ENCODE measurements at places on chromosomes 12 and 14.

GRCh38 chr12:77687321-77687720, 143.4 kb upstream of the NAV3 start:
- no peaks in the 10 kb centered on the region for H3K4me1 ChIP-seq
- H3K27ac ChIP-seq: no peak overlapping the region
- no peak overlapping the region for H3K4me3 ChIP-seq
- no peak for DNase-seq
- no peaks in the 10 kb centered on the region for H3K36me3 ChIP-seq

DNA sequence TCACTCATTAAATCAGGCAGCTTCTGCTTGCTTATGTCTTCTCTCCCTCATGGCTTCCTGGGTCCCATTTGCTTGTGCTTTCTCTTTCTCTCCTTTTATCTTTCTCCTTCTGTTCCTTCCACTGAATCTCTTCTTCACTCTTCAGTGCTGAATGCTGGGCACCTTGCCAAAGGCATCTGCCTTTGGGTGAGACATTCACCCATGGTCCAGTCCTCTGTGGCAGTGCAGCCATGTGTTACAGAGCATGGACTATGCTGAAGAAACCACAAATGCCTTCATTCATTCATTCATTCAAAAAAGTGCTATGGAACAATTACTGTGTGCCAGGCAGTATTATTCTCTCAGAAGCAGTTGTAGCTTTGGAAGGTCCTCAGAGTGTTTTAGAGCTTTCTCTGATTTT, 344.4 kb upstream of the STXBP6 start:
- H3K4me3 ChIP-seq: no peak overlapping the region
- no peak for DNase-seq
- no peaks in the 10 kb centered on the region for H3K4me1 ChIP-seq
- H3K36me3 ChIP-seq: no peaks in the 10 kb centered on the region
- no peaks in the 10 kb centered on the region for H3K27me3 ChIP-seq

DNA sequence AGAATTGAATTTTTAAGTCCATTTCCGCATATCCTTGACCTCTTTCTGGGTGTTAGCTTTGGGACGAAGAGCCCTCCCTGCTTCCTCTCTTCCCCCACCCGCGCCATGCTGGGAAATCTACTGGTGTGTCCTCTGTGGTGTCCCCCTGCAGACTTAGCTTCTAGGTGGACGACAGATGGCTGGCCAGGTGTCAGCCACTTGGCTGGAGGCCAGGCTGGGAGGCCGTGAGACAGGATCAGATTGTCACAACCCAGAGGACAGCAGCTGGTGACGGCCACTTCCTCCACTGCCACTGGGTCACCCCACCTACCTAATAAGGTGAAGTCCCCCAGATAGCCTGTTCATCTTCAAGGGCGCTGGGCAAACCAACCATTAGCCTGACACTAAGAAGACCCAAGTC, 13.3 kb upstream of the DTX1 start:
- no peaks in the 10 kb centered on the region for H3K36me3 ChIP-seq
- no peaks in the 10 kb centered on the region for H3K27me3 ChIP-seq
- no peak for DNase-seq
- no peak overlapping the region for H3K4me3 ChIP-seq
- no peaks in the 10 kb centered on the region for H3K4me1 ChIP-seq

- no peaks in the 10 kb centered on the region for H3K27me3 ChIP-seq
- H3K4me1 ChIP-seq: no peaks in the 10 kb centered on the region
- H3K27ac ChIP-seq: no peak overlapping the region
- H3K4me3 ChIP-seq: no peak overlapping the region
- no peak for DNase-seq
These were observed 128.4 kb downstream of the FOXA1 start for GRCh38 chr14:37466623-37467088.

DNA sequence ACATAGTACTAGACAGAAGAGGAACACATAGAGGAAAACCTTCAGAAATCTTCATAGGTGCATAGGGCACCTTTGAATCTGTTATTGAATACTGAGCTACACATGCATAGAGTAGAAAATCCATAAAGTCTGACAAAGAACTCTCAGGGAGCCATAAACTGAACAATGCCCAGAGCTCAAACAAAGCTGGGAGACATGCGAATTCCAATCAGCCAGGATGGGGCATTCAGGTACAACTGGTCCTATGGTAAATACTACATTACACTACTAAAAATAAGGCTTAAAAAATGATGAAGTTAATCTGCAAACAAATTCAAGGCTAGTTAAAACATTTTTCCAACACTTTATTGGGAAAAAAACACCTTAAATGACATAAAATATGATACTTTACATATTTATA, 259.7 kb downstream of the DIO2 start:
- no peaks in the 10 kb centered on the region for H3K27me3 ChIP-seq
- H3K36me3 ChIP-seq: no peaks in the 10 kb centered on the region
- no peak overlapping the region for H3K4me3 ChIP-seq

- H3K4me3 ChIP-seq: no peak overlapping the region
- H3K36me3 ChIP-seq: no peaks in the 10 kb centered on the region
- no peak for DNase-seq
These were observed 69.2 kb downstream of the SLC6A12 start for GRCh38 chr12:144650-145284.

- H3K4me3 ChIP-seq: no peak overlapping the region
- no peaks in the 10 kb centered on the region for H3K36me3 ChIP-seq
- no peaks in the 10 kb centered on the region for H3K27me3 ChIP-seq
- DNase-seq: no peak
- H3K27ac ChIP-seq: no peak overlapping the region
These were observed 42.9 kb upstream of the NOS1 start for GRCh38 chr12:117404203-117404853.

GRCh38 chr14:97298331-97298730, 501.1 kb downstream of the VRK1 start:
- no peak overlapping the region for H3K4me3 ChIP-seq
- no peaks in the 10 kb centered on the region for H3K4me1 ChIP-seq
- no peak overlapping the region for H3K27ac ChIP-seq
- no peaks in the 10 kb centered on the region for H3K36me3 ChIP-seq
- H3K27me3 ChIP-seq: no peaks in the 10 kb centered on the region
- DNase-seq: no peak

GRCh38 chr12:50326590-50327284, 43.4 kb upstream of the LIMA1 start:
- H3K4me3 ChIP-seq: no peak overlapping the region
- peaks cover 5% of the 10 kb centered on the region for H3K4me1 ChIP-seq
- no peaks in the 10 kb centered on the region for H3K27me3 ChIP-seq
- H3K36me3 ChIP-seq: no peaks in the 10 kb centered on the region
- no peak for DNase-seq
- no peak overlapping the region for H3K27ac ChIP-seq

DNA sequence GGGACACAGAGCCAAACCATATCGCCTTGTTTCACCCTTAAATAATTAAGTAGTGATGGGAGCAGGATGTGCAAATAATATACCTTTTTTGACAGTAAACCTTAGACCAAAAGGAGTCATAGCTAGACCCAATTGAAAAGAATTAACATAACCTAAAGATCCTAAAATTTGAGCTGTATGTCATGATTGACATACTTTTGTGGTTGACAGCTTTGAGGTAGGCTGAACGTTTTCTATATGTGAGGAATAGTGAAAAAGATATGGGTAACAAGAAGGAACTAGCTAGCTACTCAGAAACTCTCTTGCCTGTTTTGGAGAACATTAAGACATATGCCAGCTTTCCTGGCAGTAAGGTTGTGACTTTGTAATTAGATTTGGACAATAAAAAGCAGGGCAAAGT, 320.6 kb downstream of the KCNC2 start:
- no peak overlapping the region for H3K4me3 ChIP-seq
- DNase-seq: no peak
- H3K27ac ChIP-seq: no peak overlapping the region
- no peaks in the 10 kb centered on the region for H3K27me3 ChIP-seq
- H3K4me1 ChIP-seq: peaks cover 6% of the 10 kb centered on the region

- no peak overlapping the region for H3K4me3 ChIP-seq
- no peak for DNase-seq
- no peaks in the 10 kb centered on the region for H3K36me3 ChIP-seq
- H3K4me1 ChIP-seq: peaks cover 61% of the 10 kb centered on the region
- no peaks in the 10 kb centered on the region for H3K27me3 ChIP-seq
- H3K27ac ChIP-seq: no peak overlapping the region
These were observed 106.9 kb downstream of the SCARB1 start for GRCh38 chr12:124756760-124757159.

DNA sequence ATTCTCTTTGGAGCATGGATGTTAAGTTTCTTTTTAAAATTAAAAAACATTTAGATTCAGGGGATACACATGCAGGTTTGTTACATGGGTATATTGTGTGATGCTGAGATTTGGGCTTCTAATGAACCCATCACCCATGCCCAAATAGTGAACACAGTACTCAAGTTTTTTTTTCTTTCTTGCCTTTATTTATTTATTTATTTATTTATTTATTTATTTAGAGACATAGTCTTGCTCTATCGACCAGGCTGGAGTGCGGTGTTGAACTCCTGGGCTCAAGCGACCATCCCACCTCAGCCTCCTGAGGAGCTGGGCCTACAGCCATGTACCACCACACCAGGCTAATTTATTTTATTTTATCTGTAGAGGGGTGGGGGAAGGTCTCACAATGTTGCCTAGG, 2.2 kb upstream of the NCKAP1L start:
- no peak for DNase-seq
- no peak overlapping the region for H3K27ac ChIP-seq
- H3K4me1 ChIP-seq: no peaks in the 10 kb centered on the region
- H3K27me3 ChIP-seq: no peaks in the 10 kb centered on the region
- H3K4me3 ChIP-seq: no peak overlapping the region

DNA sequence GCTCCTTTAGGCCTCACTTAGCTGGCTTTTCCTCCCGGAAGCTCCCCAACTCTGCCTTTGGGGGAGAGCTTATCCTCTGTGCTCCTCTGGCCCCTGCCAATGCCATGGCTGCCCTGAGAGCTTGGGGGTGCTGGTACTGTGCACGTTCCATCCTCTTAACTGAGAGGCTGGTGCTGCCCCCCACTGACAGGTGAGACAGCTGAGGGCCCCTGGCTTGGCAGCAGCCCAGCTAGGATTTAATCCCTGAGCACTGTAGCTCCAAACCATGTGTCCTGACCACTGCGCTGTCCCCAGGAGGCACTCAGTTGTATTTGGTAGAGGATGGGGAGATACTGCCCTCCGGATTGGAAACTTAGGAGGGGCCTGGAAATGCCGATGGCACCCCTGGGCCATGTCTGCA, 46.1 kb downstream of the UBE3B start:
- DNase-seq: no peak
- H3K4me1 ChIP-seq: no peaks in the 10 kb centered on the region
- H3K27ac ChIP-seq: no peak overlapping the region

DNA sequence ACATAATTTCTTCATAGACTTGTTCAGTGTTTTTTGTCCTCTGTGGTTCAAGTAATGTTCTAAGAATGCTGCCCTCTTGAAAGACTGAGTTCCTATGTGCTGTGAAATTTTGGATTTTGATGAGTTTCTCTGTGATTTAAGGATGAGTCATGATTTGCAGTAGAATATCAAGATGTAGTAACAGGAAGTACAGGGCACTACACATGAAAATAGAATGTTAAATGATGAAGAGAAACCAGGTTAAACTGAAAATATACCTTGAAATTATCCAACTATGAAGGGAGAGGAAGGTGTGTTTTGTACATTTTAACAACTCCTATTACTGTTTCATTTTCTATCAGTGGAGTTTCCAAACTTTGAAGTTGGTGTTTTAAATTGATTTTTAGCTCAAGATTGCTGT, 4.8 kb downstream of the ELK3 start:
- no peak overlapping the region for H3K4me3 ChIP-seq
- H3K36me3 ChIP-seq: no peaks in the 10 kb centered on the region
- peaks cover 8% of the 10 kb centered on the region for H3K4me1 ChIP-seq
- no peak for DNase-seq
- H3K27ac ChIP-seq: no peak overlapping the region

- H3K36me3 ChIP-seq: peaks cover 5% of the 10 kb centered on the region
- H3K4me3 ChIP-seq: no peak overlapping the region
These were observed 115.6 kb downstream of the RBM19 start for GRCh38 chr12:113850309-113851056.

- no peak for DNase-seq
- peaks cover 3% of the 10 kb centered on the region for H3K4me1 ChIP-seq
- no peak overlapping the region for H3K27ac ChIP-seq
- H3K36me3 ChIP-seq: no peaks in the 10 kb centered on the region
- no peaks in the 10 kb centered on the region for H3K27me3 ChIP-seq
These were observed 15.1 kb downstream of the FRMD6 start for GRCh38 chr14:51666826-51667225.

GRCh38 chr12:51593539-51593938, 2.5 kb downstream of the SCN8A start:
- no peak overlapping the region for H3K27ac ChIP-seq
- no peaks in the 10 kb centered on the region for H3K27me3 ChIP-seq
- H3K36me3 ChIP-seq: no peaks in the 10 kb centered on the region

- no peaks in the 10 kb centered on the region for H3K4me1 ChIP-seq
- DNase-seq: no peak
- no peaks in the 10 kb centered on the region for H3K27me3 ChIP-seq
- H3K36me3 ChIP-seq: no peaks in the 10 kb centered on the region
- H3K27ac ChIP-seq: no peak overlapping the region
These were observed 145.0 kb downstream of the KIF21A start for GRCh38 chr12:39297891-39298290.

- H3K27ac ChIP-seq: no peak overlapping the region
- H3K36me3 ChIP-seq: no peaks in the 10 kb centered on the region
- H3K4me1 ChIP-seq: no peaks in the 10 kb centered on the region
- DNase-seq: no peak
- H3K27me3 ChIP-seq: no peaks in the 10 kb centered on the region
- no peak overlapping the region for H3K4me3 ChIP-seq
These were observed 31.6 kb downstream of the MOAP1 start for GRCh38 chr14:93153121-93153520.

All from tibial artery (tissue), 4 donors.